ENCODE measurements at places on chromosomes 2 and 18. TPM values are rescaled to one million over a fixed set of nuclear protein-coding genes. Genes with fewer than 3 reads are reported as not detected.

The TXNDC2 gene
- total RNA-seq: 0.07 TPM

The HIBCH gene
- 16.3 TPM for total RNA-seq

The RAB6C gene
- 0.14 TPM for total RNA-seq

The PLGLB1 gene
- 0.59 TPM for total RNA-seq

The C2orf80 gene
- total RNA-seq: not detected

DNA sequence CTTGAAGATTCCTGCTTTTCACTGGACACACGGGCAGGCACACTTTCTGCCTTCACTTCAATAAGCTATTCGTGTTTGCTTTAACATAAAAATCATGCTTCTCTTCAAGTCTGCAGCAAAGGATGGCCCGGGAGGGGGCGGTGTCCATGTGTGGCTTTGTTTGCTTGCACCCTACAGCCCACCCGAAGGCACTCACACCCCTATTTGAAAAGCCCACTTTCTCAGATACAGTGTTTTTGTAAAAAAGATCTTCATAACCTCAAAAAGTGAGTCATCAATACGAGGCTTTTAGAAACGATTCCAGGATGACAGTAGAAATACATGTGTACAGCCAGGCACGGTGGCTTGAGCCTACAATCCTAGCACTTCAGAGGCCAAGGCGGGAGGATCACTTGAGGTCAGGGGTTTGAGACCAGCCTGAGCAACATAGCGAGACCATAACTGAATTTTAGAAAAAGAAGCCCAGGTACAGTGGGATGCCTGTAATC lies 36.5 kb upstream of the HPCAL1 start:
- H3K36me3 ChIP-seq: no peaks in the 10 kb centered on the region
- peak; percentile 35 for DNase-seq
- H3K27ac ChIP-seq: no peak overlapping the region
- H3K4me1 ChIP-seq: peaks cover 7% of the 10 kb centered on the region

DNA sequence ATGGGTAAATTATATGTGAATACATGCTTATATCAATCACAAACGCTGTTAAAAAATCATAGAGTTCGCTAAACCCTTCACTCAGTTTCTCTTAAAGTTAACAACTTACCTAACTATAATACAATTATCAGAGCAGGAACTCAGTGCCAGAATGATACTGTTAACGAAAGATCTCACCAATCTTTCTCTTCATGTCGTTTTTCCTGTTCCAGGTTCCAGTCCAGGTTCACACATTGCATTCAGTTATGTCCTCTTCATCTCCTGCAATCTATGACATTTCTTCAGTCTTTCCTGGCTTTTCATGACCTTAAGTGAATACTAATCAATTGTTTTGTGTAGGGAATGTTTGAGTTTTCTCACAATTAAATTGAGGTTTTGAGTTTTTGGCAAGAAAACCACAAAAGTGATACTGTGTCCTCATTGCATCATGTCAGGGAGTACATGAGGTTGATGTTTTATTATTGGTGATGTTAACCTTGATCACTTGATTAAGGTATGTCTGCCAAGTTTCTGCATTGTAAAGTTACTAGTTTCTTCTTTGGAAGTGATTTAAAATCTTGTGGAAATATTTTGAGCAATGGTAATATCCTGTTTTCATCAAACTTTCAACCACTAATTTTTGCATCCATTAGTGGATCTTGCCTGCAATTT lies 131.9 kb downstream of the ESCO1 start:
- H3K4me3 ChIP-seq: no peak overlapping the region
- H3K27me3 ChIP-seq: no peaks in the 10 kb centered on the region
- no peak overlapping the region for H3K27ac ChIP-seq
- no peaks in the 10 kb centered on the region for H3K4me1 ChIP-seq

DNA sequence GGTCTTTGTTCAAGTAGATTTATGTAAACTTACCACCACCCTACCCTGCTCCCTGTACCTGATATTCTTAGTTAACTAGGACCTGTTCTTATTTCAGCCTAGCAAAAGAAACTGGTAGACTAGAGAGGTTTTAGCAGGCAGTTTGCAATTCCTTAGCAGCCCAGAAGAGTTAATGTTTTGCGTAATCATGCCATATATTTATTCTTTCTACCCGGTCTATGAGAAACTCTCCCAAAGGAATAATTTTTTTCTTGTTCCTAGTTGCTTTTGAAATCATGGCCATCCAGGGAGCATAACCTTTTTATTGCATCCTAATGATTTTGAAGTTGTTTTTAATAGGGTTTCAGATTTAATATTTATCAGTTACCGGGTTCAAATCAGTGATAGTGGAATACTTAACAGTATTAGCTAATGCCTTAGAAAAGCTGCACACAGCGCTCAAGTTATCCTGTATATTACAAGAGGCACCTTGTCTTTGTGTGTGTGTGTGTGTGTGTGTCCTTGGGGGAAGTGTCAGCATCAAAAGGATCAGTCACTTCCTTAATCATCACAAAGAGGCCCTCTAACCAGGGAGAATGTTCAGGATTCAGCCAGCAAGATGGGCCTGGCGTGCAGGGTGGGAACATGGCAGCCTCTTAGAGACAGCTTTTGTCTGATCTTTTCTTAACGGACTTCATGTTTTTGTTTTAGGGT lies 52.9 kb downstream of the CABLES1 start:
- H3K4me3 ChIP-seq: no peak overlapping the region
- H3K4me1 ChIP-seq: peaks cover 12% of the 10 kb centered on the region
- no peaks in the 10 kb centered on the region for H3K27me3 ChIP-seq
- H3K36me3 ChIP-seq: no peaks in the 10 kb centered on the region
- H3K27ac ChIP-seq: no peak overlapping the region

DNA sequence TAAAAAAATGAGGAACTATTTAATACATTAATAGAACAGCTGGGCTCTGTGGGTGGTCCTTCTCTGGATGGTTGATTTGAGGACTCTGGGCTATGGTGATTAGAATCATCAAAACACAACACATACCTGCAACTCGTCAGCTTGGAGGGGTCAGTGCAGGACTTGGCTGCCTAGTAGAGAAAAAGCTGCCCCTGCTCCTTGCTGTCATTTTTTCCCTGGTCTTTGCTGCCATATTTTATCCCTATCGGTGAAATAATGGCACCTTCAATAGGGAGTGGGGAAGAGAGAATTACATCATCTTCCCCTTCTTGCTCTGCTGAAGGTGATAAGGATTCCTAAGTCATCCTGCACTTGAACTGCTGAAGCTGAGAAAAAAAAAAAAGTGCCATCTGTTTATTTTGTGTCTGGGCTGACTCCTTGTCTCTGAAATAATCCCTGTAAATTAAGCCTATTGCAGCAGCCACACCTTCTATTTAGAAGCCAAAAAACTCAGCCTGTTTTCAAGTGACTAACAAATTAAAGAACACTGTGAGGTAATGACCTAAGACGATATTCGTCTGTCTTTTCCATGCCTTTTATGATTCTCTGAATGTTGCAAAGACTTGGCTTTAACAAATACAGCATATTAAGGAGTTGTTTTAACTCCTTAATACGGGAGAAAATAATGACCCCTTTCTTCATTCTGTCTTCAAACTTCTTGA lies 89.3 kb downstream of the ACVR1 start:
- no peaks in the 10 kb centered on the region for H3K27me3 ChIP-seq
- no peak overlapping the region for H3K4me3 ChIP-seq
- H3K27ac ChIP-seq: no peak overlapping the region
- no peaks in the 10 kb centered on the region for H3K36me3 ChIP-seq
- DNase-seq: no peak

DNA sequence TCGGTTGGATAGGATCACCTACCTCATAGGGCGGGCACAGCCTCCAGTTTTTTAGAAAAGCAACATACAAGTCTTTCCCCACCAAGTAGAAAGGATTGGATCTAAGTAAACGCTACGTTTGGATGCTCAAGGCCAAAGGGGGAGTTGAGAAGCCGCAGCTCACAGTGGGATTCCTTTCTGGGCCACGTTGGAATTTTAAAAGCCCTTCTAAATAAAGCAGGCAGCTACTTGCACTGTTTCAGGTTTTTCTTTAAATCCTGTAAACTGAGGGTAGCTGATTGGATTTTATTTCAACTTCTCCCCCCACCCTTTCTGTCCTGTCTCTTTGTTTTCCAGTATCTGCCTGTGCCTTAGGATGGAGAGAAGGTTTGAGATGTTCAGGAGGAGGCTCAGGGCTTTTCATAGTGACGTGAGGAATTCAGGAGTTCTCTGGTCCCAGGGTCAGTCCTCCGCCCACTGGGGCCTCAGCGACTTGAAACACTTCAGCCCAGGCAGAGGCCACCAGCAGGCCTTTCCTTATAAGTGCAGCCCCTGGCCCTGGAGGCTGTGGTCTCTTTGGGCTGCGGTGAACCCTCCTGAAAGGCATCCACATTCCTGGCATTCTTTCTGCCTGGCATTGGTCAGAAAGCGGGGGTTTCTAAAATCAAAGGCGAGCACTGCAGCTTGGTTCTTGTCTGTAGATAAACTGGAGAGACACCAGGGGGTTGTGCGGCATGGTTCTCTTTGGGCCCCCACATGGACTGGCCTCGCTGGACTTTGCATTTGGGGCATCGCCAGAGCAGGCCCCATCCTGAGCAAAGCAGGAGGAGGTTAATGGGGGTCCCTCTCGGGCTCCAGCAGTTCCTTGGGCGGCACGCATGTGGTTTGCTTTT lies 44.5 kb downstream of the SH3BP4 start:
- peak overlapping the region; percentile 74 for H3K27ac ChIP-seq
- no peak overlapping the region for H3K4me3 ChIP-seq
- peak; percentile 94 for DNase-seq
- H3K4me1 ChIP-seq: peaks cover 47% of the 10 kb centered on the region
- H3K36me3 ChIP-seq: peaks cover 23% of the 10 kb centered on the region

- no peak overlapping the region for H3K4me3 ChIP-seq
- DNase-seq: no peak
- H3K4me1 ChIP-seq: peaks cover 2% of the 10 kb centered on the region
- H3K27me3 ChIP-seq: no peaks in the 10 kb centered on the region
- no peaks in the 10 kb centered on the region for H3K36me3 ChIP-seq
Observed at GRCh38 chr18:8863427-8863826, 158.1 kb downstream of the MTCL1 start.
